Thoracic aorta (tissue), 2 donors: ENCODE measurements at places on chromosomes 1 and 21. TPM values are rescaled to one million over a fixed set of nuclear protein-coding genes. Genes with fewer than 3 reads are reported as not detected.

GRCh38 chr21:36769051-36769839 lies 70.3 kb downstream of the SIM2 start:
- H3K36me3 ChIP-seq, result peaks cover 4% of the 10 kb centered on the region
- H3K4me1 ChIP-seq, result peaks cover 25% of the 10 kb centered on the region
- no peak overlapping the region for H3K27ac ChIP-seq
- no peak overlapping the region for H3K4me3 ChIP-seq

DNA sequence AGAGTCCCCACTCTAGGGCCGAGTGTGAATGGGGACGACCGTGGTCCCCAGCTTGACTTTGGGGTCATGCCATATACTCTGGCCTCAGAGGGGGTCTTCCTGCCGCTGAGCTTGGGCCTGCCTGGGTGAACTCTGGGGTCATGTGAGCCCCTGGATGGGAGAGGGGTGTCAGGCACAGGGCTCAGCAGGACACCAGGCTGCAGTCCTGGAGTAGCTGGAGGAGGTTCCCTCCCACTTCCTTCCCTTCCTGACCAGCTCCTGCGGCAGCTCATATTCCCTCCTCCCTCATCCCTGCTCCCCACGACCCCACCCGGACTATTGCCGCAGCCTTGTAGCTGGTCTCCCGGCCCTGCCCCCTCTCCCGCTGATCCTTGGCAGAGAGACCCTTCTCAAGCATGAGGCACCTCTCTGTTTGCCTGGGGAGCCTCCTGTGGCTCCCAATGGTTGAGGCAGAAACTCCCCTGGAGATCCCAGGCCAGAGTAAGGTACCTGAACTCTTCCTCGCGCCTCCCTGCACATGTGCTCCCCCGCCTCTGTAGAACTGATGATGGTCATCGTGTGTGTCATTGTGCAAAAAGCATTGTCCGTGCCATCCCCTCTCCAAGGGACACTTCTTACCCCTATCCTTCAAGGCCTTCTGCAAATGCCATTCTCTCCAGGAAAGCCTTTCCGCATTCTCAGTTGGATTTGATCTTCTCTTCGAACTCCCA lies 1.8 kb downstream of the TNFRSF1B start:
- H3K4me3 ChIP-seq, result peak overlapping the region; percentile 82
- no peaks in the 10 kb centered on the region for H3K27me3 ChIP-seq
- no peak for DNase-seq
- H3K4me1 ChIP-seq, result peaks cover 19% of the 10 kb centered on the region
- H3K27ac ChIP-seq, result peak overlapping the region; percentile 60
- no peaks in the 10 kb centered on the region for H3K36me3 ChIP-seq

DNA sequence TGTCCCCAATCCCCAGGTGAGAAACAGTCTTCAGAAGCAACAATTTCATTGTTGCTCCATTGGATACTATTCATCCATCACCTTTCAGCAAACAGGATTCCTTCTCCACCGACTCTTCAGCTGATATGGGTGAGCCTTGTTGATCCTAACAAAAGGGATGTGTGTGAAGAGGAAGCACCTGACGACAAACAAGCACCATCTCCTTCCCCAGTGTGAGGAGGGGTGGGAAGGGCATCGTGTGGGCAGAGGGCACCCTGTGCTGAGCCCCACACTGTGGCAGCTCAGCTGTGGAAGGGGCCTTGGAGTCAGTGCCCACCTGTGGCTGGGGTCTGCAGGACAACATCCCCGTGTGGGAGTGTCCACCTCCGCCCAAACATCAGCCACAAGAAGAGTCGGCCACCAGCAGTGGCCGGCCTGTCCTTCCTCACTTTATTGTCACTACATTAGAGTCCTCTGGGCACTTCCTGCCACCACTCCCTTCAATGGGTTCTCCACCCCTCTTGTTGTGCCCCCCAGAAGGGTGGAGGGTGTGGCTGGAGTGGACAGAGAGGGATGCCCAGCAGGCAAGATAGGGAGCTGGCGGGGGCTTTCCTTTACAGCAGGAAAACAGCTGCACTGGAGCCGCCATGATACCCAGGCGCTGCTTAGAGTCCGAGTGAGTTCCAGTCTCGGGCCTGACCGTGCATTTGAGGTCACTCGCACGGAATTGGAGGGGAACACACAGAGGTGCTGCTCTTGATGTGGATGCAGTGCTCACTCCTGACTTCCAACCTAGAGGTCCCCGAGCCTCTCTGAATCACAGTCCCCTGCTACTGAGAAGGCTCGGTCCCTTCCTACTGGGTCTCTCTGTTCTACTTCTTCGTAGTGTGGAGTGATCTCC lies 40.9 kb downstream of the VPS26C start:
- H3K27me3 ChIP-seq, result no peaks in the 10 kb centered on the region
- H3K36me3 ChIP-seq, result peaks cover 54% of the 10 kb centered on the region
- H3K4me3 ChIP-seq, result no peak overlapping the region
- H3K27ac ChIP-seq, result no peak overlapping the region

GRCh38 chr1:225923381-225923691 lies 714 bp downstream of the PYCR2 start:
- no peak for DNase-seq
- peaks cover 35% of the 10 kb centered on the region for H3K4me1 ChIP-seq
- H3K27me3 ChIP-seq, result no peaks in the 10 kb centered on the region
- peak overlapping the region; percentile 89 for H3K27ac ChIP-seq
- H3K4me3 ChIP-seq, result peak overlapping the region; percentile 100

DNA sequence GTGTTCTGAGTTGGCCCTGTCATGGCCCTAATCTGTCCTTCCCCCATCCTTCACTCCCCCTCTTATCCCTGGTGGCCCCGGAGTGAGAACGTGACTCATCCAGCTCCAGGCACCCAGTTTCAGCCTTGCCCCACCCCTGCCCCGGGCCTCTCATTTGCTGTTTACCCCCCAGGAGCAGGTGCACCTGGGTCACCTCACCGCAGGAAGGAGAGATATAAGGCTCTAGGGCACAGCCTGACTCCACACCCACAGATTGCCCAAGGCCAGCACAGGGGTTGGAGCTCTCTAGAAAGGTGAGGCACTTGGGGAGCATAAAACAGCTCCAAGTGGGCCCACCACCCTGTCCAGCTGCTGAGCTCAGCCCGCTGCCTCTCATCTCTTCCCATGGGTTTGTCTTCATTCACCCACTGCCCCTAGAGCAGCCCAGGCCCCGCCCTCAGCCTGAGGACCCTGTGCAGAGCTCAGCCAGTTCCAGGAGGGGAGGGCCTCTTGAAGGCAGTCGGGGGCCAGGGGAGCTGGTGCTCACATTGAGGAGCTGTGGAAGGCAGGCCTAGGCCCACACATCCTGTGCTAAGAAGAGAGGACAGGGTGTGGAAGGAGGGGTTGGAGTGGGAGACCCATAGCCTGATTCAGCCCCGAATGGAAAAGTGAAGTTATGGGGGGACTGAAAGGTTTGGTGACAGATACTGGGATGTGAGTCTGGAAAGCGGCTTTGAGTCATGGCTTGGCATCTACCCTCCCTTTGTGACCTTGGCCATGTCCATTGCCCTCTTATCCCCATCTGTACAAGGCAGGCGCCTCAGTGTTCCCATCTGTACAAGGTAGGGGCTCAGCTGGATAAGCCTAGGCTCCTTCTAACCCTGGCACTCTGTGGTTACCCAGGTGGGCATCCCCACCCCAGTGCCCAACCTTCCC lies 16.1 kb upstream of the GPR37L1 start:
- DNase-seq, result no peak
- peaks cover 5% of the 10 kb centered on the region for H3K4me1 ChIP-seq
- no peak overlapping the region for H3K27ac ChIP-seq

DNA sequence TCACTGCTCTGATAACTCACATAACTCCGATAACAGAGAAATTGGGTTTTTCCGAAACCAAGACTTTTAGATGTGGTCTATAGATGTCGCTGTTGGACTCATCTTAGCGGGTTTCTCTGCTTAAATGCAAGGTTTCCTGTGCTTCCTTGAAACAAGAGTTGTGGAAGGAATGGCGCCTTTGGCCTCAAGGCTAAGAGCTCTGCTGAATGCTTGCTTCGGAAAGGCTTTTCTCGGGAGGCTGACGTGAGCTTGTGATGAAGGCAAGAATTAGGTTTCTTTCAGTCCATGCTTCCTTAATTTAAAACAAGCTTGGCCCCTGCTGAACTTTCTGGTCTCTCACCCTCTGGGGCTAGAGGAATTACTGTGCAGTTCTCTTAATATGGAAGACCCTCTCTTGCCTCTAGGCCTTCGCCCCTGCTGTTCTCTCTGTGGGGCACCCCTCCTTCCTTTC lies 113.5 kb downstream of the MAP3K21 start:
- H3K4me3 ChIP-seq, result no peak overlapping the region
- no peaks in the 10 kb centered on the region for H3K4me1 ChIP-seq
- H3K27me3 ChIP-seq, result no peaks in the 10 kb centered on the region
- DNase-seq, result no peak
- H3K27ac ChIP-seq, result no peak overlapping the region

DNA sequence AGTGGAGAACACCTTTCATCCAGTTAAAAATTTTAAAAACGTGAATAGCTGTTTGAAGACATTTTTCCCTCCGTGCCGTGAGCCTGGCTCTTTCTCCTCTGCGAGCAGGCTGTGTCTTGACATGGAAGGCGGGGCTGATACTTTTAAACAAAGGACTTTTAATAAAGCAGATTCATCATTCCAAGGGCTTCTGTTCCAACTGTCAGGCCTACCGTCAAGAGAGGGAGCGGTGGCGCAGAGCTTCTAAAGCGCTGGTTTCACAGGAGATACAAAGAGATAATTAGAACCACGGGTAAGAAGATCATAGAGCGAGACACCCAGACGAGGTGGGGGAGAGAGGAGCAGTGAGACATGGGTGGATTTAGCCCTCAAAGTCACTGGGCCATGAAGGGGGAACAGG lies 247.4 kb upstream of the C1orf174 start:
- no peak overlapping the region for H3K4me3 ChIP-seq
- H3K27ac ChIP-seq, result no peak overlapping the region
- no peaks in the 10 kb centered on the region for H3K4me1 ChIP-seq
- H3K27me3 ChIP-seq, result no peaks in the 10 kb centered on the region
- no peaks in the 10 kb centered on the region for H3K36me3 ChIP-seq

GRCh38 chr21:25582888-25583287 lies 24.4 kb downstream of the MRPL39 start:
- H3K36me3 ChIP-seq, result peaks cover 7% of the 10 kb centered on the region
- H3K4me1 ChIP-seq, result no peaks in the 10 kb centered on the region
- H3K4me3 ChIP-seq, result no peak overlapping the region
- no peaks in the 10 kb centered on the region for H3K27me3 ChIP-seq
- no peak overlapping the region for H3K27ac ChIP-seq

GRCh38 chr1:215631489-215631888 lies 64.4 kb downstream of the KCTD3 start:
- H3K4me1 ChIP-seq, result no peaks in the 10 kb centered on the region
- no peak overlapping the region for H3K27ac ChIP-seq
- H3K27me3 ChIP-seq, result no peaks in the 10 kb centered on the region
- no peaks in the 10 kb centered on the region for H3K36me3 ChIP-seq
- H3K4me3 ChIP-seq, result no peak overlapping the region
- DNase-seq, result no peak

DNA sequence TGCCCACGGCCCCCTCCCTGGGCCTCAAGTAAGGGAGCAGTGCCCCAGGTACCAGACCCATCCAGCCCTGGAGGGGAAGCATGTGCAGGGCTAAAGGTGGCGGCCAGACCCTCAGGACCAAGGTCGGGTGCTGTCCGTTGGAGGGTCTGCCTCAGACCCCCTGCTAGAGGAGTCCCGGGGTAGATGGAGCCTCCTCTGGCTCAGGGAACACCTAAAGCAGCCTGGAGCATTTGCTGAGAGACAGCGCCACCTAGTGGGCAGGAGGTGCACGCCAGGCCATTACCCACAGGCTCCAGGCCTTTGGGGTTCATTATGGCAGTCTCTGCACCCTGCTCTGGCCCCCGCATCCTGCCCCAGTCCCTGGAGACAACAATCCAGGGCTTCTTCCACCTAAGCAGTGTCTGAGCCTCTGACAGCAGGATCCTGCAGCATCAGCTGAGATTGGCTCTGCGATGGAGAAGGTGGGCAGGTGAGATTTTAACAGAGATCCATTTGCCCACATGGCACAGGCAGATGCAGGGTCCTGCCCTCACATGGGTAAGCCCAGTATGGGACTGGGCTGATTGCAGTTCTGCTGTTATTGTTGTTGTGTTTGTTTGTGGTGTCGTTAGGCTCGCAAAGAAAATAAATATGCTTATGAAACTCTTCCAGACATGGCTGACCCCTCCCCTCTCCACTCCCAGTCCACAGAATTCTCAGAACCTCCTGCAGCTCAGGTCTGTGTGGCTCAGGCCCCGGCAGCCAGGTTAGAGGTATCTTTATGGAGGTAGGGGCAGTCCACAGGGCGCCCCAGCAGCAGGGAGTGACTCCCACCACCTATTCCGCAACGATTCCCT lies 42.4 kb downstream of the CTNNBIP1 start:
- no peak overlapping the region for H3K27ac ChIP-seq
- no peaks in the 10 kb centered on the region for H3K27me3 ChIP-seq
- peaks cover 14% of the 10 kb centered on the region for H3K36me3 ChIP-seq
- H3K4me1 ChIP-seq, result no peaks in the 10 kb centered on the region
- DNase-seq, result peak; percentile 43
- H3K4me3 ChIP-seq, result no peak overlapping the region

DNA sequence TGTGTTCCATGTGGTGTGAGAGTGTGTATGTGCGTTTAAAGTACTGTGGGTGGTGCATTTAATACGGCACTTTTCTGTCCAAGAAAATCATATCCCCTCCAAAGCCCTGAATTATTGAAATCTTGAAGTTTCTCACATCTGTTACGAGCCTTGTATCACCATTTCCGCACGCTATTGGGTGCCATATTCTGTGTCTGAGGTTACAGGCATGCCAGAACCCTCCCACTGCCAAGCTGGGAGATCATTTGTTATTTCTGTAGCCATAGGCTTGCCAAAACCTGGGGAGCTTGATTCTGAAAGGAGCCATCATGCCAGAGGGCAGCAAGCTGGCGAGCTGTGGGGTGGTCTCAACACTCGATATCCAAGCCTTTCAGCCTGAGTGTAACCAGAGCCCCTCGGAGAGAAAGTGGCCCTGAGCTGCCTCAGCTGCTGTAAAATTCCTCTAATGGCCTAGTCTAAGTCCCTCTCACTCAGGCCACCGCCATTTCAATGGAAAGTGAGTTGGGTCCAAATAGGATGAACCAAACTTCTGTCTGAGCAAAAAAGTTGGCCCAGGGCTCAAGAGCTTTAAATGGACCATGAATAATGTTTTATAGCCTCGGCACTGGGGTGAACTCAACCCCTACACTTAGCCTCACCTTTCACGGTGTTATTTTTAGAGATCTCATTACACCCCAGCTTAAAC lies 298.4 kb upstream of the DUSP10 start:
- H3K27me3 ChIP-seq, result no peaks in the 10 kb centered on the region
- no peak for DNase-seq
- H3K27ac ChIP-seq, result no peak overlapping the region

GRCh38 chr1:19044975-19045831 lies 88.7 kb upstream of the IFFO2 start:
- no peaks in the 10 kb centered on the region for H3K27me3 ChIP-seq
- DNase-seq, result no peak
- no peak overlapping the region for H3K4me3 ChIP-seq
- no peaks in the 10 kb centered on the region for H3K36me3 ChIP-seq
- no peak overlapping the region for H3K27ac ChIP-seq

The KRTAP11-1 gene
- total RNA-seq, result not detected

The PIGR gene
- 7.7 TPM for total RNA-seq

The ADGRB2 gene
- total RNA-seq, result 1.5 TPM

The A3GALT2 gene
- 0.71 TPM for total RNA-seq
